Cortex of kidney (tissue), 1 donor: ENCODE measurements at places on chromosomes 5 and 9.

GRCh38 chr9:4119778-4120554 is 179.9 kb downstream of the GLIS3 start:
- DNase-seq = no peak

- no peak for DNase-seq
These were observed 41.3 kb downstream of the ROR2 start for GRCh38 chr9:91908746-91909145.

- DNase-seq = no peak
These were observed 109.8 kb downstream of the NR6A1 start for GRCh38 chr9:124661271-124661670.

DNA sequence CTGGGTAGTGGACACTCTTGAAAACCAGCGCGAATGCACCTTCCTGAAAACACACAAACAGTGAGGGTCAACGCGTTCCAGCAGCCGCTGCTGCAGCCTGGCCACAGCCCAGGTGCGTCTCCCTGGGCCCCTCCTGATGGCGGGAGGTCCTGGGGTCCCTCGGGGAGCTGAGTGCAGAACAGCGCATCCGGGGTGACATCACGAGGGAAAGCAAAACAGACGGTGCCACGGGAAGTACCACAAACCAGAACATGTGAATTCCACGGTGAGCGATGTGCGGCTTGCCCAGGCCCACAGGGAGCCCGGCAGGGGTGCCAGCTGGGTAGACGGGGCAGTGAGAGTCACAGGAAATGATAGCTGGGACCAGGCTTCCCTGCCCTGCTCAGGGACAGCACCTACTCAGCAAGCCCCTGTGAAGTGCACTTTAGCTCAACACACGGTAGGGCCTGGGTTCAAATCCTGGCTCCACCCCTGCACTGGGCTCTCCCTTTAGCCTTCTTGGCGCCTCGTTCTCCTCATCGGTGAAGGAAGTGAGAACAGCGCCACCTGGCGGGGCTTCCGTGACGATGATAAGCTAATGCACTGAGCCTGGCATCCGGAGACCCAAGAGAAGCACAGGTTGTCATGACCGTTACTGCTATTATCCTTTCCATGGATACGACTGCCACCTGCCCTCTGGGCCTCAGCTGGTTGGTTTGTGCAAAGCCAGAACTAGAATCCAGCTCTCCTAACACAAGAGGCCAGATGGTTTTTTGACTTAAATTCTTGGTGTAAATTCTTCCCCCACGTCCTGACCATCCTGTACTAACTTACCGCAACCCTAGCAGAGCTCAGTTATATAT is 24.6 kb downstream of the GFPT2 start:
- no peak for DNase-seq

GRCh38 chr9:92665836-92666235 is 4.1 kb downstream of the IPPK start:
- DNase-seq = no peak

GRCh38 chr9:136011376-136011702 is 50.2 kb upstream of the UBAC1 start:
- no peak for DNase-seq

DNA sequence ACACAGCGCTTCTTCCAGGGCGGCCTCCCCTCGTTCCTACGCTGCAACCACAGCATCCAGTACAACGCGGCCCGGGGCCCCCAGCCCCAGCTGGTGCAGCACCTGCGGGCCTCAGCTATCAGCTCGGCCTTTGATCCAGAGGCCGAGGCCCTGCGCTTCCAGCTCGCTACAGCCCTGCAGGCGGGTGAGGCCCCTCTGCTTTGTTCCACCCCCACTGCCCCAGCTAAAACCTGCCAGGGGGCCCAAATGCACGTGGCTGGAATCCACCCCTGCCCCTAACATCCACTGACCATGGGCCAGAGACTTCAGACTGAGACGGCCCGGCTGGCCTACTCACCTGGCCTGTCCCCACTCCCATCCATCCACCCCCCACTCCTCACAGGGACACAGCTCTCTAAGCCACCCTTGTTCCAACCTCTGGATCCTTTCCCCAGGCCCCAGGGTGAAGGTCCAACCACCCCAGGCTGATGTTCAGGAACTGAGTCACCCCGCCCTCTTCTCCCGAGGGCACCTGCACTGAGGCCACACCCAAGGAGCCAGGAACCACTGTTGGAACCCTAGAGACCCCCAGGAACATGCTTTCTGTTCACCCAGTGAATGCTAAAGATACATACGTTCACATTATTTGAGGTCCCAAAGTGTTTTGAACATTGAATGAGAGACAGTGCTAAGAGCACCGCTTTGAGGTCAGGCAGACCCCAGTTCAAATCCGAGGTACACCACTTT is 18.9 kb upstream of the ASS1 start:
- no peak for DNase-seq

- no peak for DNase-seq
These were observed 207.0 kb upstream of the ACO1 start for GRCh38 chr9:32177396-32177795.

- no peak for DNase-seq
These were observed 84.7 kb downstream of the ZDHHC21 start for GRCh38 chr9:14608540-14608939.

GRCh38 chr5:60604771-60605170 is 95.2 kb downstream of the DEPDC1B start:
- DNase-seq = no peak

DNA sequence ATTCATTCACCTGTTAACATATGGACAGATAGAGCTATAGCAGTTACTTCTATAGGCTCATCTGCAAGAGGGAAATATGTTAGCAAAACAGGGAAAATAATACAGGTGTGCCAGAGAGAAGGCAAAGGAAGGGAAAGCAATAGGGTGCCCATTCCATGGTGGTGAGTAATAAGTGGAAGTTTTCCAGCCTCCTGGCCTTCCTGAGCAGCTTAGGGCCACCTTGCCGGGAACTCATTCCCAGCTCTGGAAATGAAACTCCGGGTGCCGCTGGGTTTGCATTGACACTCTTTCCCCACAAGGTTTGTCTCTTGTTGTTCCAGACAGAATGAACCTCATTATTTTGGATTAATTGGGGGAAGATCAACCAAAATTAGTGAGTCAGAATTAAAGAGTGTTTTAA is 58.4 kb downstream of the SLC1A3 start:
- DNase-seq = no peak

GRCh38 chr9:91923145-91923544 is 26.9 kb downstream of the ROR2 start:
- no peak for DNase-seq

DNA sequence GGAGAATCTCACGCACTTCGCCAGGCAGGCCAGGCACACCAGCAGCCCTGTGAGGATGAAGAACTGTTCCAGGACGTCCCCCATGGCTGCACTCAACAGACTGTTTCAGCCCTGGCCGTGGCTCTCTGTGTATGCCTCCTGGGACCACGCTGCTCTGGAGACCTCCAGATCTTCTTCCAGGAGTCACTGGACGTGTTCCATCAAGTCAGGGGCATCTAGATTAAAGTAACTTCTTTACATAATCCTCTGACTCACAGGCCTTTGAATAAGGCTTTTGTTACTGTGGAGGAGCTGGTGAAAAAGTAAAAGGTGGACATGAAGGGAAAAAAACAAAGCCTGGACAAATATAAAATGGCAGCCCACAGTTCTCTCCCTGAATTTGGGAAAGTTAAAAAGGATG is at the start of gene HSD17B3:
Gene HSD17B3 (minus strand): TSS at position 156 of the 400 bp plus-strand sequence. CDS start 72 bp downstream, at position 84.
- no peak for DNase-seq

- no peak for DNase-seq
These were observed 10.7 kb downstream of the PRUNE2 start for GRCh38 chr9:76895186-76895585.

GRCh38 chr5:73899055-73899454 is 273.1 kb downstream of the ARHGEF28 start:
- no peak for DNase-seq

- DNase-seq = no peak
These were observed 77.0 kb upstream of the ZFAND5 start for GRCh38 chr9:72441848-72442607.

DNA sequence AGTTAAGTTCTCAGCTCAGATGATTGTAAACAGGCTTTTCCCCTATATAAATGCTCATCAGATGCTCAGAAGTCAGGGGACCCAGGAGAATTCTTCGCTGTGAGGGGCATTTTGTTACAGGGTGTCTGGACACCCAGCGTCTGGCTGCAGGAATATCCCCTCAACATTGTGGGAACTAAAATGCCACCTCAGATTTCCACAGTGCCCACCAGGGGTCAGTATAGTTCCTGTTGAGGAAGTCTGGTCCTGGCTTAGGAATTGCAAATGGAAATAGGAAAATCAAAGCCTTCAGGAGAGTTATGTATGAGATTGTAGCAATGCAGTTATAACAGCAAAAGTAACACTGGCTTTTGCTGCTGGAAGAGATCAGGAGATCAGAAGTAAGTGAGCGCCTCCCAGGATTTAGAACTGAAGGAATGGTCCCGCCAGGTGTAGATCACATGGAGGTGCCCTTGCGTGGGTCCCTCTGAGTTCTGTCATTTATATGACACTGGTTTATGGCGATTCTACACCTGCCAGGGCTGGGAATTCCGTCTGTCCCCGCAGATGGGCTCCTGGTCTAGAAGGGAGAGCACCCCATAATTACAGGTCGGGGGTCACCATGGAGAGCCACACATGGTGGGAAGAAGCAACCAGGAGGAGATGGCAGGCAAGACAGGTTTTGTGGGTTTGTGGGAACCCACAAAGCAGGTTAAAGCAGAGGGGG is 47.1 kb upstream of the CTSL start:
- DNase-seq = no peak

DNA sequence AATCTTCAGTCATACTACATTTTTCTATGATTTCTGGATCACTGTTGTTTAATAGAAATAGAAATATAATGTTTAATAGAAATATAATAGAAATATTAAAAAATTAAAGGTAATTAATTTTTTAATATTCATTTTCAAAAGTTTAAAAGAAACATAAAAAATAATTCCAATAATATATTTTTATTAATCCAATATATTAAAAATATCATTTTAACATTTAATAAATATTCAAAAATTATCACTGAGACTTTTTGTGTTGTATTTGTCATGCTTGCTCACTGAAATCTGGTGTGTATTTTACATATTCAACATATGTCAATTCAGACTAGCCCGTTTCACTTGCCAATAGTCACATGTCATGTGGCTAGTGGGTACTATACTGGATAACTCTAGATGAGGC is 80.6 kb upstream of the SLCO6A1 start:
- no peak for DNase-seq

DNA sequence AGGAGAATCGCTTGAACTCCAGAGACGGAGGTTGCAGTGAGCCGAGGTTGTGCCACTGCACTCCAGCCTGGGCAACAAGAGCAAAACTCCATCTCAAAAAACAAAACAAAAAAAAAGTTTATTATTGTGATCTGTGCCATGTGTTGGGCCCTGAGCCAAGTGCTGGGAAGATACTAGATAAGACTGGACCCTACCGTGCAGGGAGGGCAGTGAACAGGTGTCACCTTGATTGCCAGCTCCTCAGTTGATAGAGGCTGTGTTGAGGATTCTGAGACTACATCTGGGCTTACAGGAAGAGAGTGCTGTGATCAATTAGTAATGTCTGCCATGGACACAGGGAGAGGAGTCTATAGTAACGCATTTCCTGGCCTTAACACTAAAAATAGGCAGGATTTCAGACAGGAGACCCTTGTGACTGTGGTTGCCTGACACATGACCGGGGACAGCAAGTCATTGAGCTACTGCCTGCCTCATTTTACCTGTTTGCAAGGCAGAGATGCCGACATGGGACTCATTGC is 201.5 kb downstream of the C9orf50 start:
- no peak for DNase-seq

DNA sequence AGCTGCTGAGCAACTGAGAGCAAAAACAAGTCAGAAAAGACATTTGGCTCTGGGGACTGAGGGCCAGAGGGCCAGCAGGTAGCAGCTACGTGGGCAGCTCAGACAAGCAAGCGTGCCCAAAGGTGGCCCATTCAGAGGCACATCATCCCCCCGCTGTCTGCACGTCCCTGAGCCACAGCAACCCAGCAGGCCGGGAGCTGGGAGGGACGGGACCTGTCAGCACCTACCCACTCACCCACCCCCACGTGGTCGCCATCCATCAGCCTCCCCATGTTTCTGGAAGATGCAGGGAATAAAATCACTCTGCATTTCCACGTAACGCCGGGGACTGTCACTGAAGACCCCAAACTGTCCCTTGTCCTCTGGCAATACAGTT is 167.8 kb downstream of the COL23A1 start:
- DNase-seq = no peak

GRCh38 chr9:84788803-84789462 is 119.4 kb downstream of the NTRK2 start:
- DNase-seq = no peak

GRCh38 chr5:5384660-5385330 is 37.7 kb upstream of the ICE1 start:
- no peak for DNase-seq

DNA sequence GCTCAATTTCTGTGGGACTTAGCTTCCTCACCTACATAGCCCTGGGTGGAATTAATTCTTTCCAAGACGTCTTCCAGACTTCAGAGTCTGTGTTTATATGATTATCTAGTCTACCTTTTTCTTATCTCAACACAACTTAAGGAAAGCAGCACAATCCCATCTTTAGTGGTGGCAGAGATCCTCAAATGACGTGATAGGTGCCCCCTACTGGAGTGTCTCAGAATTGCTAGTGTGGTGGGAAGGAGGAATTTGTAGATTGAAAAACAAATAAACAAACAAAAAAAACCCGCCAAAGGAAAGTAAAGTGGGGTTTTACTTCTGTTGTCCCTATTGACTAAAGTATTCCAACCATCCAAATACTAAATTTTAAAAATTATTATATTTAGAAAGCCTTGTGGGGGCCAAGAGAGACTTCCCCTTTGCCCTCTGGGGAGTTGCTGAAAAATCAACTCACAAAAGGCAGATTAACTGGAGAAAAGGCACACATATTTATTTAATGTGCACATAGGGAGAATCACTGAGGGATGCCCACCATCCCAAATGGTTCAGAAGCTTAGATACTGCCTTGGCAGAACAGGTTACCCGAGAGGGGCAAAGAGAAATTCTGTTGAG is 283.3 kb downstream of the TMEM167A start:
- no peak for DNase-seq

GRCh38 chr9:126486276-126486675 is 127.5 kb upstream of the LMX1B start:
- no peak for DNase-seq
